ENCODE measurements at places on chromosomes 3 and 15.
A peak's percentile ranks its signal among the peaks of the same experiment; 100 is the strongest.

DNA sequence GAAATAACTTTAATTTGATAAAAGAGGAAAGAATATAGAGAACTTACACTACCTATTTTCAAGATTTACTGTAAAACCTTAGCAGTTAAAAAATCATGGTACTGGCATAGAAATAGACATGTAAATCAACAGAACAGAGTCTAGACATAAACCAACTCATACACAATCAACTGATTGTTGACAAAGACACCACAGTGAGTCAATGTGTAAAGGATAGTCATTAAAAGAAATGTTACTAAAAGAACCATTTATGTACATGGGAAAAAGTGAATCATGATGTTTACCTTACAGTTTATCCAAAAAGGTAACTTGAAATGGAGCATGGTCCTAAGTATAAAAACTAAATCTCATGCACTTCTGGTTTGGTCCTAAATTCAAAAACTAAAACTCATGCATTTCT, 847.4 kb downstream of the IGSF11 start:
- DNase-seq: no peak

DNA sequence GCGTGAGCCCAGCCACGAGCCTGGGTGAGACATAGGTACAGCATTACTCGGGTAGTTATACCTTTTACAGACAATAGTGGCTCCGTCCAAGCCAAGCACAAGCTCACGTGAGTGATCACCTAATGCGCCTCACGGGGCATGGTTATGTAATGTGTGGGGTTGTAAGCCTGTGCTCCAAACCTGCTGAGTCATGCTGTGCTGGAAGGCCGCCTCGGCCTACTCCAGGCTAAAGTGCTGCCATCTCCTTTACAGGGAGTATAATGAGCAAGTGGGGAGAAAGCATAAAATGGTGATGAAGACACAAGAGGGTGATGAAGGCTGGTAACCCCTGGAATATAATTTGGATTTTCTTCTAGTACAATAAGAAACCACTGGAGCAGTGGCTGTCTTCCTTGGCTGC, 175.8 kb upstream of the STT3B start:
- no peak for DNase-seq

GRCh38 chr3:126987596-126987995, 4.7 kb downstream of the PLXNA1 start:
- DNase-seq: no peak

DNA sequence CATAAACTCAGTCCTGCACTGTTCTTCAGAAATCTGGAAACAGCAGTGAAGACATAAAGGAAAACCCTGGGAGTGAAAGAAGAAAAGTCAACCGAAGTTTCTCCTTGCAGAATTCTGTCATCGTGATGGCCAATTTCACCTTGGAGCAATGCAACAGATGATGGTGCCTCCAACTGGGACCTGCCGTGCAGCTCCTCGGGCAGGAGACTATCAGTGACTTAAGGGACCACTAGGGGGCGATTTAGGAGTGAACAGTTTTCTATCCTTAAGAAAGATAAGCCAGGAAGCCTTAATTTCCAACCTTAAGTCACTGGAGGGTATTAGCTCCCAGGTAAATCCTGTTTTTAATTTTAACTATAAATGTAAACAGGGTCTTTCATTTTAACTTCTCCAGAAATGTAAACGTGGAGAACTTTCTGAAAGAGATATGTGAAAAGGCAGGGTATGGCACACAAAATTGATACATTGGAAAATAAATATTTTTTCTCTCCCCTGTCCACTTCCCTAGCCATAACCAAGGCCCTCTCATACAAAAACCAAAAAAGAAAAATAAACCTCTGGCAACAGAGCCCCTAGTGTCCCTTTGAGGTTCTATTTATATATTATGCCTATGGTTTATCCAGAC, 116.3 kb downstream of the PDZRN3 start:
- DNase-seq: no peak

- no peak for DNase-seq
These were observed 434.0 kb downstream of the NR2F2 start for GRCh38 chr15:96764501-96764900.

DNA sequence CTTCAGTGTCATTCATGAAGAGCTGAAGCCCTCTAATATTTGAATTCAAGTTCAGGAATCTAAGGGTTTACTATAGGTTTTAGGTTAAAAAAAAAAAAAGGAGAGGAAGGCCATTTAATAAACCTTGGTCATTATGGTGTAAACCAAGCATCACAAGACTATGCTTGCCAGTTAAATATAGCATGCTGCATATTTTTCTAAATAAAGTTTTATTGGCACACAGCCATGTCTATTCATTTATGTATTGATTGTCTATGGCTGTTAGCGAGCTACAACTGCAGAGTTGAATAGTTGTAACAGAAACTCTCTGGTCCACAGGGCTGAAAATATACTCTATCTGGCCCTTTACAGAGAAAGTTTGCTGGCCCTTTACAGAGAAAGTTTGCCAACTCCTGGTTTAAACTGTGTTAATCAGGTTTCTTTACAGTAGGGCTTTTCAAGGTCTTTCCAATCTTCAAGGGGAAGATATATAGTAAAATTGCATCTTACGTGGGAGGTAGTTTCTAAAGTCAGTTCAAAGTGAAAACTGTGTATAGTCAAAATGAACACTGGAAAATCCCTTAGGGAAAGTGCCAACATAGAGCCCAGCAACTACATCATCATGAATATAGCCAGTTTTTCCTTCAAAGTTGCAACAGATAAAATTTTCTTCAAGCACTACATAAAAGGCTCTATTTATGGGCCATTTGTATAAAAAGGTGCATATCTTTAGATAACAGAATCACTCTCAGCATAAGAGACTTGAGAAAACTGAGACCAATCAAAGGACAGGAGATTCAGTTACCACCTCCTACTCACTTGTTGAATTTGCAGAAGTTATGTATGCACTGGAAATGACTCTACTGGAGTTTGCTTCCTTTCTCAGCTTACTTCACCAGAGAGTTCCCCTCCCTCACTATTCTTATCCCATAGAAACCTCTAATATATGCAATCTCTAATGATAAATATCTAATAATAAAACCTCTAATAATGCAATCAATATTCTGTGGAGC, 49.7 kb upstream of the FRMD4B start:
- DNase-seq: no peak

DNA sequence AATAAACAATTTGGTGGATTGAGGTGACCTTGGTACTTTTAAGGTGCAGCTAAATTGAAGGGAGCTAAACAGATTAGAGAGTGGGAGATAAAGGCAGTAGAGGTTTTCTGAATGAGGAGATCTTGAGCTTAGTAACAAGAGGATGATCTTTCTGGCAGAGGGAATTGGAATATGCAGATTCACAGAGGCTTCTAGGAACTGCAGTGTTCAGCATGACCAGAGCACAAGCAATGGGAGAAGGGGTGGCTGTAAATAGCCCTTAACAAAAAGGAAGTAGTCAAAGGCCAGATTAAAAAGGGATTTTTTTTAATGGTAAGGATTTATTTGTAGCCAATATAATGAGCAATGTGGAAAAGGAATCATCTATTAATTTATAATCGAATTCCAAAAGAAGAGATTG, 5.7 kb upstream of the BNIP2 start:
- DNase-seq: no peak

GRCh38 chr15:63601704-63602185, 4.6 kb downstream of the FBXL22 start:
- DNase-seq: no peak

GRCh38 chr3:52455283-52456168, at the start of gene NISCH:
TSS of gene NISCH (plus strand) at chr3:52455604. CDS start at chr3:52455642, 38 bp downstream.
- peak; percentile 77 for DNase-seq

DNA sequence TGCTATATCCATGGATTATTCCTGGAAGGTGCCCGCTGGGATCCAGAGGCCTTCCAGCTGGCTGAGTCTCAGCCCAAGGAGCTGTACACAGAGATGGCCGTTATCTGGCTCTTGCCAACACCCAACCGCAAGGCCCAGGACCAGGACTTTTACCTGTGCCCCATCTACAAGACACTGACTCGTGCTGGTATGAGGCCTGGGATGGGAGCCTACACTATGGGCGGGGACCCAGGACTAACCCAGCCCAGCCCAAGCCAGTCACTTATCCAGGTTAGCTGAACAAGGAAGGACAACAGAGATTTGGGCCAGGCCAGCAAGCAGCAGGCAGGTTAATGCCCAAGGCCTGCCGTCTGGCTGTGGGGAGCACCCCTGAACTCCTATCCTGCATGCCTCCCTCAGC, 45.3 kb downstream of the SEMA3G start:
- DNase-seq: no peak

GRCh38 chr15:77287385-77287784, 132.5 kb downstream of the PEAK1 start:
- DNase-seq: no peak

- no peak for DNase-seq
These were observed 106.6 kb upstream of the IGSF10 start for GRCh38 chr3:151567477-151567876.
